ENCODE measurements at places on chromosomes 6 and 20.

DNA sequence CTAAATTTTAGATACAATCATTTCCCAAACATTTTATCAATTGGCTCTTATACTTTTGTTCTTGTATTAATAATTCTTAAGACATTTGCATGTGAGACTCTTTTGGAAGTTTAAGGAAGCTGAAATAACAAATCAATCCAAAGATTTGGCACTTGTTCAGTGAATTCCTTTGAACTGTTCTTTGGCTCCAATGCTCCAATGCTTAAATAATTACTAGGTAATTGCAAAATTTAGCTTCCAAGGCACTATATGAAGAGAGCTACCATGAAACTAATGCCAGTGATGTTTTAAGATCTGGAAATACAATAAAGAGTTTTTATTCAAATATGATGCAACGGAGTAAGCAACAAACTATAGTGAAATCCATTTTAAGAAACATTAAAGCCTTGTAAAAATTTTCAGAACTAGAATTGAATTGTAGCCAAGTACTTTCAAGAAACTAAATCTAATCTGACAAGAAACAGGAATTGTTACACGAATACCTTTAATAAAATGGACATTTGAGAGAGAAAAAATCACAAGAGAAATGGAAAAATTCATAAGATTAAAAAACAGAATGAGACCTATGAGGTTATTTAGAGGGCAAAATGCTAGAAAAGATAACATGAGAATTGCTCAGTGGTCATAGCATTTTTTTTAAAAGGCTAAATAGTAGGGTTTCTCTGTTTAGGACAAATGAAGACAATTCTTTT, 43.6 kb upstream of the SMLR1 start:
- no peak for DNase-seq

- DNase-seq = no peak
Measured at GRCh38 chr20:11499101-11499634, 418.5 kb upstream of the BTBD3 start.

DNA sequence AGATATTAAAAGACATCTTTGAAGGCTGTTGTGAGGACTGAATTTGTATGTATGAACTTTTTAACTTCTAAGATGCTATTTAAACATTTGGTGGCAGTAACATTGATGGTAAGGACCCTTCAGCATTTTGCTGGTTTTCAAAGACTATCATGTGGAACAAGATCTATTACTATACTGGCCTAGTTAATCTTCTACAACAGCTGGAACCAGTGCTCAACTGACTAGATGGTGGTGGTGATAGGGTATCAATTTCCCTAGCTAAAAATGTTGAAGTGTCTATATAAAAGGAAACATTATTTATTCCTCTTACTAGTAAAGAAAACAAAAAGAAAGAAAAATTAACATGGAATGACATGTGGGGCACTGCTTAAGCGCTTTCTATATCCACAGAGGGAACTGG, 195.7 kb downstream of the TASP1 start:
- no peak for DNase-seq

DNA sequence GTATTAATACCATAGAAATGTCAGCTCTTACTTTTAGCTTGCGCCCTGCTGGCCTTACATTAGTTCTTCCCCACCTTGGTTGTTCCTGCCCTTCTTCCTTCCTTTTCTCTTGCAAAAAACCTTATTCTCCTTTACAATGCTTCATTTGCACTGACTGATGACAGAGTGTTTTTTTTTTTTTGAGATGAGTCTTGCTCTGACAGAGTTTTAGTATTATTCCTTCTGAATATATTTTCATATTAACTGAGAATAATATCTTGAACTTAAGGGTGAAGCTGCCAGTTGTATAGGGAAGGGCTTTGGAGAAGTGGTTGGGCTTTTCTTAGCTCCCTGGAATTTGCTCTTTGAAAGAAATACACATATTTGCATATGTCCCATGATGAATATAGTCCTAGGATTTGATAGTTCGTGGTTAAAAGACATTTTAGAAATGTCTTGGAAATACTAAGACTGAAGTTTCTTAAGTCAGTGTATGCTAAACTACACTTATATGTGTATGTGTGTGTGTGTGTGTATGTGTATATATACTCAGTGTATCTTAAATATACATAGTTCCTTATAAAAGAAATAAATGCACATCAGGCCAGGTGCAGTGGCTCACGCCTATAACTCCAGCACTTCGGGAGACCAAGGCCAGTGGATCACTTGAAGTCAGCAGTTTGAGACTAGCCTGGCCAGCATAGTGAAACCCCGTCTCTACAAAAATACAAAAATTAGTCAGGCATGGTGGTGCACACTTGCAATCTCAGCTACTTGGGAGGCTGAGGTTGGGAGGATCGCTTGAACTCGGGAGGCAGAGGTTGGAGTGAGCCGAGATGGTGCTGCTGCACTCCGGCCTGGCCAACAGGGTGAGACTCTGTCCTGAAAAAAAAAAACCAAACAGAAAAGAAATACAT, 216.1 kb upstream of the MYLIP start:
- DNase-seq = no peak

- DNase-seq = no peak
Measured at GRCh38 chr6:156634951-156635371, 142.2 kb upstream of the ARID1B start.

- no peak for DNase-seq
Measured at GRCh38 chr6:21159465-21159864, 434.1 kb upstream of the SOX4 start.

- no peak for DNase-seq
Measured at GRCh38 chr20:45345104-45345936, 2.9 kb downstream of the SDC4 start.

GRCh38 chr6:30891816-30892538, 7.7 kb downstream of the DDR1 start:
- DNase-seq = no peak

GRCh38 chr6:21147995-21148394, 445.6 kb upstream of the SOX4 start:
- DNase-seq = no peak

DNA sequence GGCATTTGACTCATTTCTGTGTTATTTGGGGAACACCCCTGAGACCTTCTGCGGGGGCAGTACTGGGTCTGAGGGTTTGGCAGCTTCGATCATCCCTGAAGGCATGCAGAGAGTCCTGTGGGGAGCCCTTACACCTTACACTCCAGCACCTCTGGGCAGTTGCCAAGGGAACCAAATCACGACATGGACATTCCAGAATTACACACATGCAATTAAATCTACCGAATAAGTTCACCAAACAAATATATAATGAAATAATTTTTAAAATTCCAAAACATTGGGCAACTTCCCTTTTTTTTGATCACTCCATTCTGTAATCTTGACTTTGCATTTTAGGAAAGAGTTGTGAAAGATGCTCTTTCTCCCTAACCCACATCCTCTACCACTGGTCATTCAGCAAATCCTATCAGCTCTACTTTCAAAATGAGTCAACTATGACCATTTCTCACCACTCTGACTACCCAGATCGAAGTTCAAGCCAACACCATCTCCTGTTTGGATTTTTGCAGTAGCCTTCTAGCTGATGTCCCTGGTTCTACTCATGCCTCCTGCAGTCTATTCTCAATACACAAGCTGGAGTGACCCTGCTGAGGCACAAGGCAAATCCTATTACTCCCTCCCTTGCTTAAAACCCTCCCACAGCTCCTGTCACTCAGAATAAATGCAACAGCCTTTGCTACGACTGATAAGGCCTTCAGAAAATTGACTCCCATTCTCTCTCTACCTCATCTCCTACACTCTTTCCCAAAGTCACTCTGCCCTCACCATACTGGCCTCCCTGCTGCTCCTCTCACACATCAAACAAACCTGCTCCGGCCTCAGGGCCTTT, 533.3 kb downstream of the HACE1 start:
- no peak for DNase-seq

- no peak for DNase-seq
Measured at GRCh38 chr20:49976542-49976941, 6.2 kb upstream of the SNAI1 start.

- no peak for DNase-seq
Measured at GRCh38 chr20:43954704-43955061, 40.0 kb downstream of the TOX2 start.

- DNase-seq = no peak
Measured at GRCh38 chr6:164114651-164115050, 700.1 kb downstream of the QKI start.

DNA sequence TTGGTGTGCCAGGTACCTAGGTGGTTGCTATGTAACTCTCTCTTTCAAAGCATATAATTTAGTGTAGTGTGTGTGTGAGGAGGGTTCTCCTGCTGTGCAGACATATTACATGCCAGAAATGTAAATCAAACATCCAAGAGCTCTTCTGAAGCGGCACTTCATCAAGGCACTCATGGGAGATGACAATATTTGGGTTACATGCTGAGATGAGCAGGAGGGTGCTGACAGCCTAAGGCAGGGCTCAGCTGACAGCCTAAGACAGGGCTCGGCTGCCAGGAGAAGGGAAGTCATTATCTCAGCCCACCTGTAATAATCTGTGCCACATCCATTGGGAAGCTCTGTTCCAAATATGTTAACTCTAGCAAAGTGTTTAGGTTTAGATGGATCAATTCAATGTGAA, 39.1 kb downstream of the ADGRF5 start:
- no peak for DNase-seq

GRCh38 chr20:46226602-46227001, 81.7 kb downstream of the CDH22 start:
- DNase-seq = no peak

DNA sequence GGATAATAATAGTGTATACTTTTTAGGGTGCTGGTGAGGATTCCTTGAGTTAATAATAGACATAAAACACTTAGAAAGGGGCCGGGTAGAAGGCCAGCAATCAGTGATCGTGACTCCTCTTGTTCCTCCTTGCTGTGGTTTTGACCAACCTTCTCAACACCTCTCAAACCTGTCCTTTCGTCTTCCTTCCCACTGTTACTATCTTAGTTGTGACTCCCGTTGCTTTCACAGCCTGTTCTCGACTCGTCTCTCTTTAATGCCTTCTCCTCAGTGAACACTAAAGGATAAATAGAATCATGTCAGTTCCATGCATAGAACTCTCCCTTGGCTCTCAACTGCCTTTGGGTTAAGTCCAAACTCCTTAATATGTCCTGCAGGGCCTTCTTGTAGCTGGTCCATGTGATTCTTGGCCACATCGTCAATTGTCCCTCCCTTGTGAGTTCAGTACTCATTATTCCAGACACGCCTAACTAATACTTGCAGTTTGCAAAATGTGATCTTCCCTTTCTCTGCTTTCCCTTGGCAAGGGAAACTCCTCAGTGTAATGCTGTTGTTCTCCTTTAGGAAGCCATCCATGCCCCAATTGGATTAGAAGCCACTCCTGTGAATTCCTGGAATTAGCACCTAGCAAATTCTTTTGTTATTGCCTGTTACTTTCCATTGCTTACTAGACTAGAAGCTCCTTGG, 164.9 kb downstream of the UTRN start:
- no peak for DNase-seq

DNA sequence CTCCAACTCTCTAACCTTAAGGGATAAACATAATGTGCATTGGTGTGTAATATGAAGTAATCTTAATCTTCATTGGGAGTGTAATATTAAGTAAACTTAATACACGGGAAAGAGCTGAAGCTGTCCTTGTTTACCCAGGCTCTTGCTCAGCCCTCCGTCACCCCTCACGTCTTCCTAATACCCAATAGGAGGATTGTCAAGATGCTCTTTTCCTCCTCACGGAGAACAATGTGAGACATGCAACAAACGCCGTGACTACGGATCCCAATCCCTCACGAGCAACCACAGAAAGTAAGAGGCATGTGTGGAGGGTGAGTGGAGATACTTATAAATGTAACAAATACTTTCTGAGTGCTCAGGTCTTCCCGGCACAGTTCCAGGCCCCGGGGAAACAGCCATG, 11.0 kb downstream of the KIF16B start:
- DNase-seq = no peak

- no peak for DNase-seq
Measured at GRCh38 chr20:745683-746301, 22.5 kb downstream of the SLC52A3 start.

GRCh38 chr6:63635215-63635587, 401 bp upstream of the PHF3 start:
- DNase-seq = no peak

DNA sequence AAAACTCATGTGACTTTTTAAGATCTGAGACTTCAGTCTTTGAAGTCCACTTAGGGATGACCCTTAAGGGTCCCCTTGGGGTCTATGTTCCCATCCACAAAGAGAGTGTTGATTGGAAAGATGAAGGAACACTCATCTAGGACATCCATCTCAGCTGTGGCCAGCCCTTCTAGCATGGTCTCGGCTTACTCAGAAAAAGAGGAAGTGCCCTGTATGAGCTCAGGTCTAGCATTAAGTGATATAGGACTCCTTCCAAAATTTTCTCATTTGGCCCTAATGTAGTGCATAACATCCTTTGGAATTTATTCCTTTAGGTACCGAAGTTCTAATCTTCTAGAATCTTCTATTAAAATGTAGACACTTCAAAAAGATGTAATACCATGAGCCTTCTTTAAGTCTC, 77.4 kb downstream of the NDUFAF5 start:
- no peak for DNase-seq

DNA sequence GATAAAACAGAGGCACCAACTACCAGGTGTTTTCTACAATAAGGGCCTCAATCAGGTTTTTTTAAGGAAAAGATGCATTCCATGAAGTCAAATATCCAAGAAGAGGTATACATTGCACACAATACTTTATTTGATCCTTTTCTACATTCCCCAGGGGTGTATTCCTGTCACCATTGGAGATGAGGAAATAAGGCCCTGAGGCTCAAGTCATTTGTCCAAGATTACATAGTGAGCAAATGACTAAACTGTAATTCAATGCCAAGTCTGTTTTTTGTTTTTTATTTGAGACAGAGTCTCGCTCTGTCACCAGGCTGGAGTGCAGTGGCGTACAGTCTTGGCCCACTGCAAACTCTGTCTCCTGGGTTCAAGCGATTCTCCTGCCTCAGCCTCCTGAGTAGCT, 69.2 kb upstream of the CDYL start:
- DNase-seq = no peak

- DNase-seq = no peak
Measured at GRCh38 chr6:134307870-134308269, 10.0 kb downstream of the SGK1 start.
